Kidney capillary endothelial cell (primary cell): ENCODE measurements at places on chromosomes 2 and 18.
A peak's percentile ranks its signal among the peaks of the same experiment; 100 is the strongest.

- DNase-seq, result no peak
These were observed 206.3 kb downstream of the LTBP1 start for GRCh38 chr2:33153008-33153407.

- no peak for DNase-seq
These were observed 18.3 kb upstream of the SMAD4 start for GRCh38 chr18:51011709-51012108.

- DNase-seq, result no peak
These were observed 35.6 kb downstream of the ACTR2 start for GRCh38 chr2:65263262-65263661.

DNA sequence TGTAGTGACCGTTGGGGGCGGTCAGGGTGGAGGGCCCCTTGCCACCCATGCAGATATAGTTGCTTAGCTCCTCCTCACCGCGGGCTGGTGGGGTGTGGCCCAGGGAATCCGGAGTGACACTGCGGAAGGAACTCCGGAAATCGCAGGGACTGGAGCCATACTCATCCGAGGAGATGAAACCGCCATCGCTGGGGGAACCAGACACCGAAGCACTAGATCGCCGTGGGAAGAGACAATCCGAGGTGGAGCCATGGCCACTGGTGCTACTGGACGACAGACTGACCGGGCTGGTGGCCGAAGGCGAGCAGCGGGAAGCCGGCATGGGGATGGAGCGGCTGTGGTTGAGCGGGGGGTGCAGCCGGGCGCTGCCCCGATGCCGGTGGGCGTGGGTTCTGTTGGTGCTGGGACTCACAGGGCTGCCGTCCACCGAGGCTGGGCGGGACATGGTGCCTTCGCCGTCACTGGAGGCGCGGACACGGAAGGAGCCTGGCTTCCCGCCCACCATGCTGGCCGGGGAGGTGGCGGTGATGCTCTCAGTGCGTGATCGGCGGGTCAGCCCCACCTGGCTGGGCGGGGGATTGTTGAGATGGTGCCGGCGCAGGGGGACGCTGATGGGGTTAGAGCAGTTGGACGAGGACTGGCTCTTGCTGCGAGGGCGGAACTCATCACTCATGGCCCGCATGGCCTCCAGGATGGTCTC is 2.2 kb downstream of the IRS1 start:
- no peak for DNase-seq

DNA sequence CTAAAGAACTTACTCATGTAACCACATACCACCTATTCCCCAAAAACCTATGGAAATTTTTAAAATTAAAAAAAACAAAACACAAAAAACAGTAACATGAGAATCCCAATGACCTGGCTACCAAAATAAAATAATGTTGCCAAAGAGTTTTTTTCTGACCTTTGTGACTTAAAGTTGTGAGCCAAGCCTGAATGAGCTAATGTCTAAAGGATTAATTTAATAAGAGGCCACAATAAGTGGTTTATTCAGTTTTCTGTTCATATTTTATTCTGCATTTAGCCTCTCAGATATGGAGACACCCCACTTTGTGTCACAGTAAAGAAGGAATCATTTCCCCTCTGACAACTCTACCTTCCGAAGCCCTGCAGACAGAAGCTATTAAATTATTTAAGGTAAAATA is 42.6 kb upstream of the DYNC2LI1 start:
- DNase-seq, result no peak

DNA sequence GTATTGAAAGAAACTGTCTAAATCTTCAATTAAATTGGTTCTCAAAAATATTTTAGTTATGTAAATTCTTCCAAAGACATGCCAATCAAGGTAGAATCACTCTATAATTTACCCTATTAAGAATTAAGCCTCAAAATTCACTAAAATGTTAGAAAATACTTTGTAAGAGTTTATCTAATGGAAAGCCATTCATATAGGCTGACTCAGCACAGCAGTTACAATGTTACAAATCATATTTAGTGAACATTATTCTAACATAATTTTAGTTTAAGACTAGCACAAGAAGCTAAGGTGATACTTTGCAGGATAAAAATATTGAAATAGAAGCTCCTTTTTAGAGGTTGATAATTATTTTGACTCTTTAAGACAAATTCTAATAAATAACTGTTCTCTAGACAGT is 137.0 kb downstream of the ZNF385B start:
- DNase-seq, result no peak

DNA sequence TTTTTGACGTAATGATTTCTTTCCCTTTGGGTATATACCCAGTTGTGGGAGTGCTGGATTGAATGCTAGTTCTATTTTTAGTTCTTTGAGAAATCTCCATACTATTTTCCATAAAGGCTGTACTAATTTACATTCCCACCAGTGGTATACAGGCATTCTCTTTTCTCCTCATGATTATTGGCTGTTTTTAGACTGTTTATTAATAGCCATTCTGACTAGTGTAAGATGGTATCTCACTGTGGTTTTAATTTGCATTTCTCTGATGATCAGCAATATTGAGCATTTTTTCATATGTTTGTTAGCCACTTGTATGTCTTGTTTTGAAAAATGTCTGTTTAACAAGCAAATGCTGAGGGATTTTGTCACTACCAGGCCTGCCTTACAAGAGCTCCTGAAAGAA is 9.2 kb upstream of the CD28 start:
- no peak for DNase-seq

DNA sequence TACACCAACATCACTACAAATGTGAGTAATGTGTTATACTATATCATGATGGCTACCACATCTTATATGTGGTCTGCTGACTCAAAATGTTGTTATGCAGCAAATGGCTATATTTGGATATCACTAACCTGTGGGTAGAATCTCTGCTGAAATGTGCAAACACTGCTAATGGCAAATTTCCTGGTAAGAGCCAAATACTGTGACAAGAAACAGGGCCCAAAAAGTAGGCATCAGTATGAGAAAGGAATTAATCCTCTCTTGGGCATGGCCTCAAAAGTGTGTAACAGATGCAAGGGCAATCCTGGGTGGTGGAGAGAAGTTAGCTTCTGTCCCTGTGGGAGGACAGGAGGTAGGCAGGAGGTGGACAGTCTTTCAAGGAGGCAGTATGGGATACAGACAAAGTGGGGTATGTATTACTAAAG is 13.3 kb downstream of the ATF2 start:
- peak; percentile 10 for DNase-seq

GRCh38 chr2:98749066-98749450 is 18.1 kb upstream of the MGAT4A start:
- DNase-seq, result no peak

DNA sequence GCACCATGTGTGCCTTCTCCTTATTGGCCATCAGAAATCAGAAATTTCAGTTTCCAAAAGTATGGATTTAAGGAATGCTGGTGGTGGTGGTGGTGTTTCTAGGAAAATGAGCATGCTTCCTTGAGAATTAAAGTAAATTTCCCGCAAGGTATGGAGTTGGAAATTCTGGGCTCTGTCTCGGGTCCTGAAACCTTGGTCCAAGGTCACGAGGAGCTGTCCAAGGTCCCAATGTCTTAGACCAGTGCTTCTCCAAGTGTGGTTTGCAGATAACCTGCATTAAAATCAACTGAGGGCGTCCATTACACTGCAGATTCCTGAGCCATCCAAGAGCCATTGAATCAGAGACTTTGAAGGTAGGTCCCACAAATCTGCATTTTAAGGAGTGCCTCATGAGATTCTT is 210.9 kb upstream of the PKDCC start:
- DNase-seq, result peak; percentile 21

DNA sequence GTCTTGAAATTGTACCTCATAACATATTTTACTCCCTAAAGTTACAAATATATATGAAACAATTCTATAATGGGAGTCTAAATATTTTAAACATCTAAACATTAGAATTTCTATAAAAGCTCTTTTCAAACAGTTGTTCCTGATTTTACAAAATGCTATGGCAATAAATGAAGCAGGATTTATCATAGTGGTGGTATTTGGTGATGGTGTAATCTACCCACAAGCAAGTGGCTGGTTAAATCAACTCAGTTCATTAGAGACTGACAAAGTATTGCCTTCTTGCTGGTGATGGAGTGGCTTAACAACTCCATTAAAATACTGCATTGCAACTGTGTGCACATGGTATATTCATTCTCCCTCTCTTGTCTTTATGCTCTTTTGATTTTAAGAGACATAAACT is 138.9 kb downstream of the PMAIP1 start:
- DNase-seq, result no peak

DNA sequence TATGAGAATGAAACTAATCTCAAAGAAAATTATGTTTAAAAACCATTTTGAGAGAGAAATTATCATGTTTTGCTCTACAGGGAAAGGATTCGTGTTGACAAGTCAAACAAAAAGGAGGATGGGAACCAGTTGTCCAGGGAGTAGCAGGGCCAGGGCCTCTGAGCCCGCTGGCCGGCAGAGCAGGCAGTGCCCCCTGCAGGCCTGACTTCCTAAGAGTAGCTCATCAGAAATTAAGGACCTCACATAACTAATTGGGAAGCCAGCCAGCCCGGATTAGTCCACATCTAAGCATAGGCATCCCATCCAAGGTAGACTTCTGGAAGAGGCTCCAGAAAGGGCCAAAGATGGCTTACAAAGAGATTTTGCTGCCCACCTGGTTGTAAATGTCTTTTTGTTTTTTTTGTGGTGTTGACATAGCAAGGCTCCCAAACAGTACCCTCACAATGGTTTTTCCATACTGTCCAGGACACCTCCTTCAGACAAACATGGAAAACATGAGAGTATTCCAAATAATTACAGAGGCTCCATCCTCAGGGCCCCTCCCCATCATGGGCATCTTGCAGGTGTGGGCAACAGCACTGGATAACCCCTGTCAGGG is 241.2 kb upstream of the TANK start:
- DNase-seq, result peak; percentile 46

DNA sequence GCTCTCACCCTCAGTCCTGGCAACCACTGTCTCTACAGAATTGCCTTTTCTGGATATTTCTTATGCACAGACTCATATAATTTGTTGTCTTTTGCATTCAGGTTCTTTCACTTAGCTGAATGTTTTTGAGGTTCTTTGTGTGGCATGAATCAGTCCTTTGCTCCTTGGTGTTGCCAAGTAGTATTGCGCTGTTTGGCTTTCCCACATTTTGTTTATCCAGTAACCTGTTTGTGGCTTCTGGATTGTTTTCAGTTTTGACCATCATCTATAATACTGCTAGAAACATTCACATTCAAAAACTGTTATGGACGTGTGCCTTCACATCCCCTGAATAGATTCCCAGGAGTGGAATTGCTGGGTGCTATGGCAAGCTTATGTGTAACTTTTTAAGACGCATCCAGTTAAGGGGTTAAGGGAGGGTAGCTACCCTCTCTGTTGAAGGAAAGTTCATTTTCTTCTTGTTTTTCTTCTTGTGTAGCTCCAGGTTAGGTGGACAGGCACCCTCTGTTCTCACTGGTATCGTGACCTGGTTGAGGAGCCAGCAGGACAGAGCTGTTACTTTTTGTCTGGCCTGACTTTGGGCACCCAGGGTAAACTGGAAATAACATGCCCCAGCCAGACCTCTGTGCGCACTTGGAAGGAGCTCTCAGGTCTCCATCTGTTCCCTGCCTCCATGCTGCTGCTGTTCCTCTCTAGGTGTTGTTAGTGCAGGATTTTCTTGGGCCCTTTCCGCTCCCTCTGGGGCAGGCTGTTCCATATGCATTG is 29.6 kb downstream of the ARHGAP25 start:
- DNase-seq, result no peak

DNA sequence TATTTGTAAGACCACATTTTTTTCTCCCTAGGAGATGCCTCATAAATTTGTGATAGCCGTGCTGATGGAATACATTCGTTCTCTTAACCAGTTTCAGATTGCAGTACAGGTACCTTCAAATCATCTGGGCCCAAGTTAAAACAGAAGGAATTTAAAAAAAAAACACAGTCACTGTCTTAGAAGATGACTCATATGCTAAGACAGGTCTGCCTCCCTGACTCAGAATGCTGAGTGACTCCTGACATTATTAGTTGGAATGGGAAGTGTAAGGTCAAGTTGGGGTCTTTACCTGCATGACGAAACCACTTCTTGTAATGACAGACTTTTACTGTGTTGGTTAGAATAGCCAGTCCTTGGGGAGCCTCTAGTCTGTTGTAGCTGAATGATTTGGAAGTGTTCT is 26.3 kb downstream of the RMC1 start:
- DNase-seq, result peak; percentile 50

DNA sequence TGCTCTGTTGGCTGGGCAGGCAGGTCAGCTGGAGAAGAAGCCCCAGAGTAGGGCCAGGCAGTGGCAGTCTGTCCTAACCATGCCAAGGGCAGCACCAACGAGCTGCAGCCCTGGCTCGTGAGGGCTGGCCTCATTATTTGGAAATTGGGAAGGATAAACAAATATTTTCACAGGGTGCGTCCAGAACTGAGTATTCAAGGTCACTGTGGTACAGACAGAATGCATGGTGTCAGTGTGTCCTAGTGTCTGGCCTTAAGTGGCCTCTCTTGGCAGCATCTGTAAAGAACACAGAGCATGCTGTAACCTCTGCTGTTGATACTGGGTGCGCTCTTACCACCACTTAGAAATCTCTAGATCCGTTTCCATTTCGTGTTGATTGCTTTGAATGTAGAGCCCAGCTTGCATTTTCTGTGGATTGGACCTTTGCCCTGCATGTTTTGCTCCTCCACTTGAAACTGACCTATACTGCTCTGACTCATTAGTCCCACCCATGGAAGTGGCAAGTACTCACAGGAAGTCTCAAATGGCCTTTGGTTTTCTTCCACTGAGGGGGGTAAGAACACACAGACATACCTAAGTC is 88.2 kb downstream of the GREB1L start:
- peak; percentile 36 for DNase-seq

DNA sequence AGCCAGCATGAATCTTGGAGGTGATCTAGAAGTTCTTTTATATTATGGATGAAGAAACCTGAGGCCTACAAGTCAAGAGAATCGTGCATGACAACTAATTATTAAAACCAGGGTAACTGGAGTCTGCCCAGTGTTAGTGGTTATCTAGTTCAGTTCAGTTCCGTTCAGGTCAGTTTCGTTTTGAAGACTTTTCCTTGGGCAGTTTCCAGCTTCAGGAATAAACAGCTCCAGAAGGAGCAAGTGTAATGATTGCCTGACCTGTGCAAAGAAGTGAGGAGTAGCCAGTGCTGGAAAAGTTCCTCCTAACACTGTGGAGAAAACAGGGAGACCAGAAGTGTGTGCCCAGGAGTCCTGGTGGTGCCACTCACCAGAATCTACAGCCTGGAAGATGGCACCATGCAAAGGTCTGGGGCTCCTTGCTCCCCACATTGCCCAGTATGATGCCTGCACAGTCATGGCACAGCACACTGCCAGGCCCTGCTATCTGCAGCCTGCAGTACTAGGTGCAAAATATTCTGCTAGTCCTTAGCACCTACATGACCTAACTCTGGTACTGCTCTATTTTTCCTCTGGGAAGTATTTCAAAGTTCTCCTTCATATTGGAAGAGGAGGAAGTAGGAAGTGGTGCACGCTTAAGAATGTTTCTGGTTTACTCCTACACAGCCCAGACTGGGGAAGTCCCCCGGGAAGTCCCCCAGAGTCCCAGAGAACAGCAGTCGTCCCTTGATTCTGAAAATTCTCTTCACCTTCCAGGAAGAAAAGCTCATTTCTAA is 65.8 kb downstream of the SUMO1 start:
- DNase-seq, result no peak
